Kidney (tissue), 22 donors: ENCODE measurements at places on chromosomes 1 and 21.
A peak's percentile ranks its signal among the peaks of the same experiment; 100 is the strongest.

DNA sequence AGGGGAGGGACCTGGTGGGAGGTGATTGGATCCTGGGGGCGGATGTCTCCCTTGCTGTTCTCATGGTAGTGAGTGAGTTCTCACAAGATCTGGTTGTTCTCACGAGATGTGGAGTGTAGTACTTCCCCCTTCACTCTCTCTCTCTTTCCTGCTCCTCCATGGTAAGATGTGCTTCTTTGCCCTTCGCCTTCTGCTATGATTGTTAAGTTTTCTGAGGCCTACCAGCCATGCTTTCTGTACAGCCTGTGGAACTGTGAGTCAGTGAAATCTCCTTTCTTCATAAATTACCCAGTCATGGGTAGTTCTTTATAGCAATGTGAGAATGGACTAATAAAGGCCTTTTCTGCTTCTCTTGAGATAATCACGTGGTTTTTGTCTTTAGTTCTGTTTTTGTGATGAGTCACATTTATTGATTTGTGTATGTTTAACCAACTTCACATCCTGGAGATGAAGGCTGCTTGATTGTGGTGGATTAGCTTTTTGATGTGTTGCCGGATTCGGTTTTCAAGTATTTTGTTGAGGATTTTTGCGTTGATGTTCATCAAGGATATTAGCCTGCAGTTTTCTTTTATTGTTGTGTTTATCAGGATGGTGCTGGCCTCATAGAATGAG, 45.5 kb downstream of the RABGAP1L start:
- DNase-seq, result no peak

DNA sequence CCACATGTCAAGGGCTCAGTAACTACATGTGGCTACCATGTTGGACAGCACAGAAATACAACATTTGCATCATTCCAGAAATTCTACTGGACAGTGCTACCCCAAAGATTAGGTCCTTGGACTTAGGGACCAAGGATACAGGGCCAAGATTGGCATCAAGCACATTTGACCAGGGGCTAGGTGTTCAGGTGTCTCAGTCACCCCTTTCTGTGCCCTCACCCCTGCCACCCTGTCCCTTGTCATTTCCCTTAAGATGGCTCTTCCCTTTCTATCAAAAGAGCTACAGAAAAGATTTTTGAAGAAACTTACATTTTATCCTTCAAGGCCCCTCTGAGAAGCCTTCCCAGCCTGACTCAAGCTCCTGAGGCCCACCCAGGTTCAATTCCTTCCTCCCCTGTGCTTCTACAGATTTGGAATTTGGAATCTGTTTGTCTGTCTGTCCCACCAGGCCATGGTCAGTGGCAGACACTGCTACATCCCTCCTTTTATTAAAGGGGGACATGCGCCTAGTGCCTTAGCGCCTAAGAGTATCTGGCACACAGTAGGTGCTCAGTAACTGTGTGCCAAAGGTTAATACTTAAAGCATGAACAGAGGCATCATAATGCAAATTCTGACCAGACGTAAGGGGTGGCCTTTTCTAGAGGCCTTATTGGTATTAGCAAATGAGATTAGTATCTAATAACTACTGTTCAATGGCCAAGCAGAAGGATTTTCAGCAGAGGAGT, 21.4 kb downstream of the CSF1 start:
- DNase-seq, result no peak

- no peak for DNase-seq
Measured at GRCh38 chr1:227120826-227121225, 180.7 kb downstream of the COQ8A start.

GRCh38 chr1:125066385-125066784, 3881.6 kb downstream of the SRGAP2C start:
- no peak for DNase-seq

DNA sequence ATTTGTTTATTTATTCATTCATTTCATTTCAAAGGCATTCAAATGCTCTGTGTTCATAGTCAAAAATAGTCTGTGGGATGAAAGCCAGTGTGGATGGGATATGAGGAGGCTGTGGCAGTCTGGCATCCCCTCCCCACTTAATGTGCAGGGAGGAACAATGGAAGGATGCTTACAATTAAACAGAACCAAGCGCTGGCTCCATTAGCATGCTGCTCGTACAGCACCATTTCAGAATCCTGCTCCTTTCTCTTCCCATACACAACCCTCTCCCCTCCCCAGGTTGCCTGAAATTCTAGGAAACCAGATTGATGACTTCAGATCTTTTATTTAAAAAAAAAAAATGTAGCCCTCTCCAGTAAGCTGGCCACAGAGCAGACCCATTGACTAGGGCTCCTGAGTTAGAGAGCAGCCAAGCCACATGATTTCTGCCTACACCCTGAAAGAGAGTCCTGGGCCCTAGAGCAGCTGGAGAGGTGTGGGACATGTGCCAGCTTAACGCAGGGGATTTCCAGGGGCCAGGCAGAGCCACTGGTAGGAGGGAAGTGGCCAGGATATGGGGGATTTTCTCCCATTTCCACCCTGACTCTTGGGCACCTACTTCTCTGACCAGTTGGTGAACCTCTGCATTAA, 205.2 kb downstream of the ASTN1 start:
- DNase-seq, result no peak

GRCh38 chr1:223707256-223708000, 4.9 kb upstream of the CAPN2 start:
- DNase-seq, result peak; percentile 55

DNA sequence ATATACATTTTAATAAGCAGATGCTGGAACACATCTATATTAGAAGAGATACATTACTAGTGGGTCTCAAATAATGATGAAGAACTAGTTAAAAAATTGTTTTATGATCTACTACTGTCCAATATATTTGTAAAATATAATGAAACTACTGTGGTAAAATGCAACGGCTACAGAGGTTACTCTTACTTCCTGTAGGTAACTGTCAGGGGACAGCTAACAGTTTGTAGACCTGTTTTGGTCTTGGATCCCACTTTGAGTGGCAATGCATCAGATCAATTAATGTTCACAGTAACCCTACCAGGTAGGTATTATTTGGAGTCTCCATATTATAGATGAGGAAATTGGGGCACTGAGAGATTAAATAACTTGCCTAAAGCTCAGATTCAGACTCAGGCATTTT, 26.7 kb upstream of the MYSM1 start:
- no peak for DNase-seq

- DNase-seq, result no peak
Measured at GRCh38 chr21:29499734-29500343, 201.1 kb downstream of the BACH1 start.

- no peak for DNase-seq
Measured at GRCh38 chr1:22920734-22921451, 51.8 kb downstream of the LACTBL1 start.

DNA sequence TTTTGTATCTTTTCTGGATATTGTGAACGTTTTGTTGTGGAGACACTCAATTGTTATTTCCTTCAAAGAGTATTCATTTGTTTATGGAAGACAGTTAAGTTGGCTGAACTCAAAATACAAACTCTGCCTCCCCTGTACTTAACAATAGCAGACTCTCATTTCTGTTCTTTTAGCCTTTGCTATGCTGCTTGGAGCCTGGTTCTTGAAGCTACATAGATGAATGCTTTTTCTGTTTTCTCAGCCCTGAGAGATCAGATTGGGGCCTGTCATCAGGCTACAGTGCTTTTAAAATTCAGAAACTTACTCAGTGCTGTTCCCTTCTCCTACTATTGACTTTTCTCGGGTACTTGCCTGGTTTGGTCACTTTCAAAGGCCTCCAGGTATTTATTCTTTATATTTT, 215.7 kb upstream of the LYPLAL1 start:
- DNase-seq, result no peak

DNA sequence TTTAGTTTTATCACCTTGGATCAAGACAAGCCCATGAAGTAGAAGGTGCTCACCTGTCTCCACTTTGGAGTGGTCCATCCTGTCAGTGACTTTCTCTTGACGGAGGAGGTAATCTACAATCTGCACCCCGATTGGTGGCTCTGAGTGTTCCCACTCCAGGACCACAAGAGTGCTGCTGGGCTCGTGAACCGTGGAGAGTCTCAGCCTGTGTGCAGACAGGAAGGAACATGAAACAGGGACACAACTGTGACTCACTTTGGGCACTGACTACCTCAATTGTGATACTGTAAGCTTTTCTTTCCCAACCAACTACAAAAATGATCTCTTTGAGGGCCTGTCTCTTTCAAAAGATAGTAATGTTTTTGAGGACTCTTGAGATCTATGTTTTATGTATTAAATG, 280.2 kb downstream of the ASTN1 start:
- no peak for DNase-seq

GRCh38 chr1:172642970-172643369, 15.9 kb upstream of the FASLG start:
- DNase-seq, result no peak
